ENCODE measurements at places on chromosomes 1 and 21.

- no peak for DNase-seq
Observed at GRCh38 chr21:31977816-31978215, 105.0 kb downstream of the HUNK start.

GRCh38 chr1:31891280-31891679 lies 46.9 kb downstream of the PTP4A2 start:
- no peak for DNase-seq

GRCh38 chr1:228900099-228900885 lies 165.0 kb downstream of the RHOU start:
- no peak for DNase-seq

DNA sequence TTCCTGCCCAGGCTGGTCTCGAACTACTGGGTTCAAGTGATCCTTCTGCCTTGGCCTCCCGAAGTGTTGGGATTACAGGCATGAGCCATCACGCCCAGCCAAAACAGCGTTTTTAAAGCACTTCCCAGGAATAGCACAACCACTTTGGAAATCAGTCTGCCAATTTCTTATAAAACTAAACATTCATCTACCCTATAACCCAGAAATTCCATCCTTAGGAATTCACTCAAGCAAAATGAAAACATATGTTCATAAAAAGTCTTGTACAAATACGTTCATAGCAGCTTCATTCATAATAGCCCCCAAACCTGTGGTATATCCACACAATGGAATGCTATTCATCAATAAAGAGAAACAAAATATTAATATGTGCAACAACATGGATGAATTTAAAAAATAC lies 36.1 kb downstream of the PHC2 start:
- DNase-seq: no peak

DNA sequence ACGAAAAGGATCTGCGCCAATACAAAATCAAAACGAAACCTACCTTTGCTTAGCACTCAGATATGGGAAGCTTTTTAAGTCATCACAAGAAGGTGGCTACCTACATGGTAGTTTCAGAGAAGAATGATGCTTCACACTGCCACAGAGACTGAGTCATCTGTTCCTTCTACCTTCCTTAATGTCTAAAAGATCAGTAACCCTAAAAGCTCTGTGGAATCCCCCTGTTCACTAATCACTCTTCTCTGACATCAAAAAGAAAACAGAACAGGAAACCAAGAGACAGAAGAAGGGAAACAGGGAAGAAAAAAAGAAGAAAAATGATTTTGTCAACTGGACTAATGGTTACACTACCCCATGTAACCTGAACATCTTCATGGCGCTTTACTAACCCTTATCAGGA lies 177.2 kb downstream of the SMYD3 start:
- DNase-seq: no peak

- no peak for DNase-seq
Observed at GRCh38 chr1:110597966-110598365, 8.2 kb downstream of the KCNA2 start.

DNA sequence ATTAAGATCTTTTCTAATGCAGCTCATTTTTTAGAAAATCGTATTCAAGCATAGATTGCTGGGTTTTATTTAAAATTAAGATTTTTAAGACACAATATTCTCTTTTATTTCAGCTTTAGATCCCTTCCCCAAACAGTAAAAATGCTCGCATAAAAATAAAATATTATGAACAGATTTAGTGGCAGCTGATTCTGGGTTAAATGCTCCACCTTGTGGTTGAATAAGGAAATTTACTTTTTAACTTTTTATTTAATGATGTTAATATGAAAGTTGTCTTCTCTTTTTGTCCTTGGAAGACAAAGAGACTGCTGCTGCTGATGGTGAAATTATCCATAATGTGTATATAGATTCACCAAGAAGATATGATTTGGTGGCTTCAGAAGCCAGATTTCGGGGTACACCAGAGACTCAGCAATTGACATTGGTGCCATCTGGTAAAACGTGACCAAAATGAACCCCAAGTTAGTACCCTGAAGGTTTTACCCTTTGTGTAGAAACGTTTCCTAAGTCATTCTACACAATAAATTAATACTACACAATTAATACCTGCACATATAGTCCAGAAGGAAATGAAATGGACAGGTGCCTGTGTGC lies 128.0 kb downstream of the ADAMTS1 start:
- DNase-seq: no peak

DNA sequence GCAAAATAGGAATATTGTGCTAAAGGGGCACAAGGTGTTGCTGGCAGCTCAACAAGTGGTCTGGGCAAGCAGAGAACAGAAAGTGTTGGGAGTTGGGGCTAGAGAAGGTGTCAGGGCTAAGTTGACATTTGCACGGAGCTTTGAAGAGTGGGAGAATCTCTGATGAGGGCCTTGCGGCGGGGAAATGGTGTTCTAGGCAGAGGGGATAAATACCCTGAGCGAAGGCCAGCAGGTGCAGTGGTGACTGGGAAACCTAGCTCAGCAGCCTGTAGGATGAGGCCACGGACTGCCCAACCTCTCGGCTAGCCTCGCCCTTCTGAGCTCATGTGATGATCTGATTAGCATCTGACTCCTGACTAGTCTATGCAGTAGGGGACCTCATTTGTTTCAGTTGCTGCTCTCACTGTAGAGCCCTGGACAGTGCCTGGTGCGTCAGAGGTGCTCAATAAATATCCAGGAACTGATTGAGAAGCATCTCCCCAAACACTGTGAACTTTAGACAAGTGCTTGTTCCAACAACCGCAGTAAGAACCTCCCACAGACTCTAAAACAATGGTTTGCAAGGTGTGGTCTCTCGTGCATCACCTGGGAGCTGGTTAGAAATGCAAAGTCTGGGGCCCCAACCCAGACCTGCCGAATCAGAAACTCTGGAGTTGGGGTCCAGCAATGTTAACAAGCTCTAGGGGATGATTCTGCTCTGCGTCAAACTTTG lies 1.0 kb upstream of the FOXO6 start:
- no peak for DNase-seq

GRCh38 chr1:218294546-218294945 lies 9.5 kb downstream of the RRP15 start:
- DNase-seq: no peak

- DNase-seq: no peak
Observed at GRCh38 chr1:218498056-218498938, 153.2 kb downstream of the TGFB2 start.

- DNase-seq: no peak
Observed at GRCh38 chr21:18951271-18952038, 547.9 kb upstream of the TMPRSS15 start.

DNA sequence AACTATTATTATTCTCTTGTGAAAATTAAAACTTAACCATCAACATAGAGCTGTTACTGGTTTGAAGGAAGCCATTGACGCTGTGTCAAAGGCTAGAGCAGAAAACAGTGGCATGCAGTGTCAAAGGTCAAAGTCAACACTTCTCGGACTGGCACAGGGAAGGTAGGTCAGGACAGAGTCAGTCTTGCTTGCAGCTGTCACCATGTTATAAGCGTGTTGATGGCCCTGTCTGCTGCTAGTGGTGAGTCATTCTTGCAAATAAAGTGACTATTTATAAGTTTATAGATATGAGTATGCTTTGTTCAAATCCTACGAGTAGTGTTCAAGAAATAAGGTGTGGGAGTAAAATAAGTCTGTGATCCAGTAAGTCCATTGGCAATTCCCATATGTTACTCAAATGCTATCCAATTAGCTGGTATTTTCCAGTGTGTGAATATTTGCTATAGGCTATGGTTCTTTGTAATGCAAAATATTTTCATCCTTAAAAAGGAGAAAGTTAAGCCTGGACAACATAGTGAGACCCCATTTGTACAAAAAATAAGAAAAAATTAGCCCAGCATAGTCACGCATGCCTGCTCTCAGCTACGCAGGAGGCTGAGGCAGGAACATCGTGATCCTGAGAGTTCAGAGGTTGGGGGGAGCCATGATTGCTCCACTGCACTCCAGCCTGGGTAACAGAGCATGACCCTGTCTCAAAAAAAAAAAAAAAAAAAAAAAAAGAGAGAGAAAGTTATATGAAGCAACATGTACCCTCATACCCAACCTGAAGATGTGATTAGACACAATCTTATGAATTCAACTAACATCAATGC lies 26.3 kb upstream of the TINAGL1 start:
- no peak for DNase-seq

DNA sequence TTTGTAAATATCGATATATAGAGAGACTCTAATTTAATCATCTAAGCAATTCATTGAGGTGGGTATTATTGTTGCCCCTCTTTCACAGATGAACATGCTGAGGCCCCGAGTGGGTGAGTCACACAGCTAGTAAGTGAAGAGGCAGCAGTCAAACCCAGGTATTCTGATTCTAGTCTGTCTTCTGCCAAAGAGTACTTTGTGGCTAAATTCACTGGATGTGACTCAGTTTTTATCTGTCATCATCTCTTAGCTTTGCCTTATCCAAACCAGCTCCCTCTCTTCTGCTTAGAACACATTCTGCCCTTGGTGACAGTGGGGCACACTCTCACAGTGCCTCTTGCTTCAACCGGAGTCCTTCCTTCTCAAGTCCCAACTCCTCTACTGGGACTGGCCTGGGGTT lies 11.5 kb downstream of the FCRL5 start:
- DNase-seq: no peak

DNA sequence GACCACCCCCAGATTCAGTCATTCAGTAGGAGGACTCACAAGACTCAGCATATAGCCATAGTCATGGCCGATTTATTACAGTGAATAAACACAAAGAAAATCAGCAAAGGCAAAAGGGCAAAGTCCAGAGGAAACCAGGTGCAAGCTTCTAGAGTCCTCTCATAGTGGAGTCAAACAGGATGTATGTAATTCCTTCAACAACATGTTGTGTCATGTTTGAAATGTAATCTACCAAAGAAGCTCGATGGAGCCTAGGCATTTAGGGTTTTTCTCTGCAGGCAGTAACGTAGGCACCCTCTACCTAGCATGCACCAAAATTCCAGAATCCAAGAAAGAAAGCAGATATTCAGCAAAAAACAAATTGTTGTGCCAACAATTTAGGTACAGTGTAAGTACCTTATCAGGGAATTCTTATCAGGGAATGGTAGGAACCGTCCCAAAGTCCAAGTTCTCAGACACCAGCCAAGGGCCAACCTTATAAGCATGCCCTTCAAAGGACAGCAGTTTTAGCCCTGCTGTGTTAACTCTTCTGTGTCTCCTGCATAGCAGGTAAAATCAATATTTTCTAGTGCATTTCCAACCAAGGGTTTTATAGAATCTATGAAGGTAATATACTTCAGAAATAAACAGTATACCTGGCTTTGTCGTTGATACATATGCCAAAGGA lies 16.1 kb upstream of the SLAMF6 start:
- no peak for DNase-seq

DNA sequence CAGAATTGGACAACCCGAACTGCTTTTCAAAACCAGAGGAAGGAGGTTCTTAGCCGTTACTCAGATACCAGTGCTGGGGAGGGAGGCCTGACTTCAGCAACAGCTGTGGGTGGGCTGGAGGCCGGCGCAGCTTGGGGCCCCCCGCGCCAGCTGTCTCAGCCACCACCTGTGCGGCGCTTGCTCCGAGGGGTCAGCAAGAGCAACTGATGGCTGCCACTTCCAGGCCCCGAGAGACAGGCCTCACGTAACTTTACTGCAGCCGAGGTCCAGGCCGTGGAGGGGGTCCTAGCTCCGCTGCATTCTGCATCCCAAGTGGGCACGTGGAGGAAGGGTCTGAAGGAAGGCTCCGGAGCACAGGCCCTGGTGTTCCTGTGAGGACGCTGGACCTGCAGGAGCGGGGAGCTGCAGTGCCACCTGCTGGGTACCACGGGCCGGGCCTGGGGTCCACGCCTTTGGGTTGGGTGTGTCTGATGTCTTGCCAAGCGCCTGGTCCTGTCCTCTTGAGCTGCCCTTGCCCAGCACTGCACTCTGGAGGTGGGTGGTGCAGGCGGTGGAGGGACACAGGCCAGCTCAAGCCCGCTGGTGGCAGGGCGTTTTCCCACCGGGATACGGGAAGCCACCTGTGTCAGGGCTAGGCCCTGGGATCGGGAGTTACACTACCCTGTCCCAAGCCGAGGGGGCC lies 9.8 kb downstream of the THAP3 start:
- DNase-seq: peak; percentile 23

DNA sequence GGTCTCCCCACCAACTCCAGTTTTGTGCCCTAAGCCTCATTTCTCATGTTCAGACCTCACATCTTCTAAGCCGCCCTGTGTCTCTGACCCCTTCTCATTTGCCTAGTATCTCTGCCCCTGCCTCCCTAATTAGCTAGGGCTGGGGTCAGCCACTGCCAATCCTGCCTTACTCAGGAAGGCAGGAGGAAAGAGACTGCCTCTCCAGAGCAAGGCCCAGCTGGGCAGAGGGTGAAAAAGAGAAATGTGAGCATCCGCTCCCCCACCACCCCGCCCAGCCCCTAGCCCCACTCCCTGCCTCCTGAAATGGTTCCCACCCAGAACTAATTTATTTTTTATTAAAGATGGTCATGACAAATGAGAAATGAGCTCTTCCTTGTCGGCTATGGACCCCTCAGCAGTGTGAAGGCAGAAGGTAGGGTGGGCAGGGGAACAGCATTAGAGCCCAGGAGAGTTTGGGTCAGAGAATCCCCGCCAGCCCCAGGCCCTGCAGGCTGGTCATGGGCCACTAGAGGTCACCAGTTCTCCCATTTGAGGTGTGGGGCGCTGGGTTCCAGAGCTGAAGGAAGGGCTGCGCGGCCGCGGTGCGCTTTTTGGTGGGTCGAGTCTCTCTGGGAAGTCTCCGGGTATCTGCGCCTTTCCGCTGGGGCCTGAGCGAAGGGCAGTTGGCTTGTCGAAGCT lies 11.5 kb downstream of the ADAMTSL4 start:
- peak; percentile 58 for DNase-seq

- no peak for DNase-seq
Observed at GRCh38 chr1:159977364-159978106, 23.5 kb upstream of the SLAMF9 start.

DNA sequence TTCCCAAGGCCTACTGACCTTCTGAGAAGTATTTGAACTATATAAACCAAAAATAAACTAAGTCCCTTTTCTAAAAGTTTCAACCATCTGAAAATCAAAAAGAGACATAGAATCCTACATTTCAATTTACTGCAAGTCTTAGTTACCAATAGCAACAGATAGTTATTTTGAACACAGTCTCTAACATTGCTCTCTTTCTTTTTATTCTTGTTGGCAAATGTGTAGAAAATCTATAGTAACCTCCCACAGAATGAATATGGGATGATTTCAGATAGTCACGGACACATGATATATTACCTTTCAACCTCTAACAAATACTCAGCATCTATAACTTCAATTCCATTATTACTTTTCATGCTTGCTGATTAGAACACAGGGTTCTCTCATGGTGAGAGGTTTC lies 68.9 kb upstream of the RAB3GAP2 start:
- DNase-seq: no peak

- no peak for DNase-seq
Observed at GRCh38 chr1:241947354-241947753, 10.2 kb upstream of the BECN2 start.

GRCh38 chr1:207941665-207942064 lies 30.7 kb upstream of the CD34 start:
- DNase-seq: no peak

Data from stimulated activated naive CD4-positive, alpha-beta T cell (primary cell).